Caco-2 (cell line): ENCODE measurements at places on chromosomes 7 and 10. TPM values are rescaled to one million over a fixed set of nuclear protein-coding genes. Genes with fewer than 3 reads are reported as not detected.

The COL28A1 gene
- 6.2 and 7.3 TPM in 2 replicates for total RNA-seq

The ZNF853 gene
- total RNA-seq, result 10.1 and 12.3 TPM in 2 replicates

The MMRN2 gene
- 0.21 and 0.64 TPM in 2 replicates for total RNA-seq

The IL6 gene
- not detected in 2 replicates for total RNA-seq

The NRP1 gene
- 99.3 and 123 TPM in 2 replicates for total RNA-seq

- H3K4me1 ChIP-seq, result peaks cover 36% of the 10 kb centered on the region
- no peaks in the 10 kb centered on the region for H3K27me3 ChIP-seq
- H3K27ac ChIP-seq, result no peak overlapping the region
- H3K4me3 ChIP-seq, result no peak overlapping the region
- no peak for DNase-seq
- no peaks in the 10 kb centered on the region; the same call in 1 of the 2 replicates for H3K36me3 ChIP-seq
These were observed 1.8 kb downstream of the PRXL2A start for GRCh38 chr10:80410122-80410521.

DNA sequence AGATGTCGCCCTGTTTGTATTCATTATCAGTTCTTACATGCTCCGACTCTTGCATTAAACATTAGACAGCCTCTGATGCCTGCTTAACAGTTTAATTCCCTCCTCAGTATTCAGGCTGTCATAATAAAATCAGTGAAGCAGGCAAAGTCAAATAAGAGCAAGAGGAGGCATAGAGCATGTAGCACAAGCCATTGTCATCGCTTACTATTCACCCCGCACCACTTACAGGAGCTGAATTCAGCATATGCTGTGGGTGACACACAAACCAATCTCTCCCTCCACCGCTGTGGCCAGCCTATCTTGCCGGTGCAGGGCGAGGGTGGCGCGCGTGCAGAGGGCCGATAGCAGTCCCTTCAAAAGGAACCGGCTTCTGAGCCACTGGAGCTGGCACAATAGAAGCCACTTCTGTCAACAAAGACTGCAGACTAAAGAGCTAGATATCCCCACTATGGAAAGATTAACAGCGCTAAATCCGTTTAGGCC is 433.2 kb upstream of the MGMT start:
- H3K36me3 ChIP-seq, result no peaks in the 10 kb centered on the region
- H3K4me1 ChIP-seq, result no peaks in the 10 kb centered on the region
- DNase-seq, result no peak
- peaks cover 2% of the 10 kb centered on the region for H3K27me3 ChIP-seq
- H3K4me3 ChIP-seq, result no peak overlapping the region

- H3K27ac ChIP-seq, result no peak overlapping the region
- H3K4me3 ChIP-seq, result no peak overlapping the region
- H3K36me3 ChIP-seq, result no peaks in the 10 kb centered on the region
- H3K4me1 ChIP-seq, result 0 out of 2 replicates have a peak, but pooled peaks cover 3% of the 10 kb centered on the region
These were observed 52.6 kb downstream of the PLEKHA8 start for GRCh38 chr7:30080818-30081217.

DNA sequence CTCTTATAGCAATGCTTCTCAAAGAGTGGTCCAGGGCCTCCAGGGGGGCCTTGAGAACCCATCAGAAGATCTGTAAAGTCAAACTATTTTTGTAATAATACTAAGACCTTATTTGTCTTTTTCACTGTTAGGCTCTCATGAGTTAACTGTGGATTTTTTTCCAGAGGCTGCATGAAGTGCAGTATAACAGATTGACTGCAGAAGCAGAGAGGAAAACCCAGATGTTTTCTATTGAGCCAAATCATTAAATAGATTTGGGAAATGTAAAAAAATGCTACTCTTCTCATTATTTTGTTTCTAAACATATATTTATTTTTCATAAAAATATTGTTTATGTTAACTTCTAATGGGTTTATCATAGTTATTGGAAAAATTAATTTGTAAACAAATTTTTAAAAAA is 589.0 kb upstream of the LRRTM3 start:
- H3K4me3 ChIP-seq, result no peak overlapping the region
- no peak overlapping the region for H3K27ac ChIP-seq
- no peaks in the 10 kb centered on the region for H3K36me3 ChIP-seq
- peaks cover 6% of the 10 kb centered on the region for H3K4me1 ChIP-seq
- no peaks in the 10 kb centered on the region for H3K27me3 ChIP-seq

DNA sequence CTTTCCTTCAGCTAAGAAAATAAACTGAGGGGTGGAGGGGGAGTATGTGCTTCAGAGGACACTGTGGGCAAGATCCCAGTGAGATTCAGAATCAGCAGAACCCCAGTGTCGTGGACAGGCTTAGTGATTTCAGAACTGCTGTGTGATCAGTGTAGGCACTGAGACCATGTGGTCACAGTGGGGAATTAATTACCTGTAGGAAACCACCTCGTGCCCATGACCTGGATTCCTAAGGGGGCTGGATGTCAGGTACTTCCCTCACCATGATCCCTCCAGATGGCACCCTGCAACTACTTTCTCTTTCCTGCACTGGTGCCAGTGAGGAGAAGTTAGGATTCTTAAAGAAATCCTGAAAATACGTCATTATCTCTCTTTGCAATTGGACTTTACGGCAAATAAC is 64.4 kb downstream of the HBP1 start:
- no peaks in the 10 kb centered on the region for H3K36me3 ChIP-seq
- DNase-seq, result no peak
- H3K27ac ChIP-seq, result no peak overlapping the region
- no peaks in the 10 kb centered on the region for H3K27me3 ChIP-seq
- H3K4me3 ChIP-seq, result no peak overlapping the region

- no peaks in the 10 kb centered on the region for H3K27me3 ChIP-seq
- H3K27ac ChIP-seq, result no peak overlapping the region
- no peak for DNase-seq
- no peaks in the 10 kb centered on the region for H3K4me1 ChIP-seq
- H3K36me3 ChIP-seq, result no peaks in the 10 kb centered on the region
- H3K4me3 ChIP-seq, result no peak overlapping the region
These were observed 106.1 kb downstream of the PRKCQ start for GRCh38 chr10:6473901-6474370.

DNA sequence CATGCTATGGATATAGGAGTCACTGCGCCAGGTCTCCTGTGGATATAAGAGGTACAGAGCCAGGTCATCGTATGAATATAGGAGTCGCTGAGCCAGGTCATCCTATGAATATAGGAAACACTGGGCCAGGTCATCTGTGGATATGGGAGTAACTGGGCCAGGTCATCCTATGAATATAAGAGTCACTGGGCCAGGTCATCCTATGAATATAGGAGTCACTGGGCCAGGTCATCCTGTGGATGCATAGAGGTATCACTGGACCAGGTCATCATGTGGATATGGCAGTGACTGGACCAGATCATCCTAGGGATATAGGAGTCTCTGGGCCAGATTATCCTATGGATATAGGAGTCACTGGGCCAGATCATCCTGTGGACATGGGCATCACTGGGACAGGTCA is 181.7 kb downstream of the DNAH11 start:
- H3K4me1 ChIP-seq, result no peaks in the 10 kb centered on the region
- no peak overlapping the region for H3K4me3 ChIP-seq
- no peaks in the 10 kb centered on the region for H3K27me3 ChIP-seq
- no peak overlapping the region for H3K27ac ChIP-seq

- no peaks in the 10 kb centered on the region; the same call in 1 of the 2 replicates for H3K36me3 ChIP-seq
- H3K4me1 ChIP-seq, result no peaks in the 10 kb centered on the region
- no peak overlapping the region for H3K27ac ChIP-seq
- H3K27me3 ChIP-seq, result no peaks in the 10 kb centered on the region
These were observed 24.2 kb downstream of the FAM3C start for GRCh38 chr7:121371883-121372282.

DNA sequence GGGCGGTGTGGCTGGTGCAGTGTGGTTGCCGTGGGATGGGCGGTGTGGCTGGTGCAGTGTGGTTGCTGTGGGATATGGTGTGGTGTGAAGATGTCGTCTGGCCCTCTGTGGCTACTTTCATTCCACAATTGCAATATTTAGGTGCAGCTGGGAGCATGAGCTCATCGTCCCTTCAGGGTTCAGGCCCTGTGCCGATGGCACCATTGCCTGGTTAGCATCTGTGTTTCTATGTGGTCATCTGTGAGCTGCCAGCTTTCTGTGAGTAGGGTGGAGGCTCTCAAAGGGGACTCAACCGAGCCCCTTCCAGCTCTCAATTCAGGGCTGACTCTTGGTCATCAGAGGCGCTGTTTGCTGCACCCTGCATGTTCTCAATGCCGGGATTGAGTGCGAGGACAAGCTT is 3.6 kb downstream of the ADGRA1 start:
- no peak overlapping the region for H3K4me3 ChIP-seq
- DNase-seq, result no peak
- no peak overlapping the region for H3K27ac ChIP-seq
- peaks cover 7% of the 10 kb centered on the region for H3K27me3 ChIP-seq
- no peaks in the 10 kb centered on the region for H3K36me3 ChIP-seq

GRCh38 chr10:11949152-11949551 is 93.5 kb downstream of the UPF2 start:
- DNase-seq, result no peak
- no peaks in the 10 kb centered on the region for H3K27me3 ChIP-seq
- H3K36me3 ChIP-seq, result peaks cover 2% of the 10 kb centered on the region
- H3K4me1 ChIP-seq, result peaks cover 11% of the 10 kb centered on the region
- no peak overlapping the region for H3K4me3 ChIP-seq

- peaks cover 1% of the 10 kb centered on the region; the same call in 1 of the 2 replicates for H3K4me1 ChIP-seq
- H3K36me3 ChIP-seq, result no peaks in the 10 kb centered on the region
- H3K27ac ChIP-seq, result no peak overlapping the region
- no peak overlapping the region for H3K4me3 ChIP-seq
- H3K27me3 ChIP-seq, result no peaks in the 10 kb centered on the region
These were observed 304.2 kb downstream of the PCDH15 start for GRCh38 chr10:54496852-54497251.

- no peak overlapping the region for H3K27ac ChIP-seq
- no peaks in the 10 kb centered on the region; the same call in 1 of the 2 replicates for H3K4me1 ChIP-seq
- H3K4me3 ChIP-seq, result no peak overlapping the region
- H3K27me3 ChIP-seq, result no peaks in the 10 kb centered on the region
- DNase-seq, result no peak
- no peaks in the 10 kb centered on the region for H3K36me3 ChIP-seq
These were observed 163.1 kb downstream of the AUTS2 start for GRCh38 chr7:69761290-69761922.

DNA sequence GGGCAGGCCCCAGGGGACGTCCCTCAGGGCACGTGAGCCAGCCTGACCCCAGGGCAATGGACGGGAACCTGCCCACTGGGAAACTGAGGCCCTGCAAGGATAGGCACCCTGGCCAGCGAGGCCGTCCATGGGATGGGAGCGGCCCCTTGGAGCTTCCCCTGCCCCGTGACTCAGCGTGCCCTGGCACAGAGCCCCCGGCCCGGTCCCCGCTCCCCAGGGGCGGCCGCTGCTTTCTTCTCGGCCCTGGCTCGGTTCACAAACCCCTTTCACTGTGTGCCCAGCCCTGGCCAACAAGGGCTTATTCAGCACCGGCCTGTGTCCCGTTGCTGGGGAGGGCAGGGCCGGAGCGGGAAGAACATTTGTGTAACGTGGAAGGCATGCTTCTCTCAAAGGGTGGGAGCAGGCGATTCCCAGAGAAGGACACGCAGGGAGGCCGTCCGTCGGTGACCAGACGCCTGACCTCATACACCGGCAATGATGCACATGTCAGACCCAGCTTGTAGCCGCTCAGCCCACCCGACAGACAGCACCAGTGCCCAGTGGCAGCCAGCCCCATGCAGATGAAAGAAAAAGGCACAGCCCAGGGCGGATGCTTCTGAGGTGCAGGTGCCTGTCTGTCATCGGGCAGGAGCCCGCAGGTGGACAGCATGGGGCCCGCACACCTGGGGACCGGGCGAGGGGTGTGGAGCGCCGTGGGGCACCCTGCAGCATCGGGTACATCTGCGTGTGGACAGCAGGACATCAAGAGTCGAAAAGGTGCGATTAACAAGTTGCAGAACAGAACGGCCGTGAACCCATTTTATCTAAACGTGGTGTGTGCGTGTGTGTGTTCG is 94.5 kb downstream of the PDGFA start:
- H3K27ac ChIP-seq, result no peak overlapping the region
- no peak overlapping the region for H3K4me3 ChIP-seq
- H3K4me1 ChIP-seq, result peaks cover 10% of the 10 kb centered on the region
- H3K27me3 ChIP-seq, result no peaks in the 10 kb centered on the region
